Renal cortex interstitium (tissue), 15 donors: ENCODE measurements at places on chromosomes 5 and 9. TPM values are rescaled to one million over a fixed set of nuclear protein-coding genes. Genes with fewer than 3 reads are reported as not detected.

DNA sequence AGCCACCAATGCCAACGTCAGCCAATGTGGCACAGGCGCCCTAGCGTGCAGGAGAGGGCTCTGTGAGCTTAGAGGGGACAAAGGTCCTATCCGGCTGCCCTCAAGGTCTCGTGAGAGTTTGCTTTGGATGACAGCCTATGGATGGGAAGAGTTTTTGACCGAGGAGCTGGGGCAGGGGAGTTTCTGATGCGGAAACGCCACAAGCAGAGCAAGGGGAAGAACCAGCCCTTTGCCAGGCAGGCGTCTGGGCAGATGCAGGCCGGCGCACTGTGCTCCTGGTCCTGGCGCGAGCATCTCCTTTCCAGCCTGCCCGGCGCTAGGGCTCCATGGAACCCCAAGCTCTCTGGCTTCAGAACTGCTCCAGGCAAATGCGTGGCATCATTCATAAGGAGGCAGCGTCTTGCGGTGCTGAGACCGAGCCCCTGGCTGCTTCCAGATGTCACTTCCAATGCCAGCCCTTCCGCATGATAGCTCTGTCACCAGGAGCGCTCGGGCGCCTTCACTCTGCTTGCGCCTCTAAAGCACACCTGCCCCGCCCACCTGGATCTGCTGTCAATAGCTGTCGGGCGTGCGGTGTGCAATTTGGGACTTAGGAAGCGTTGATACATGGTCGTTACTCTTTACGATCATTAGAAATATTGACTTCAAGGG lies 374.9 kb upstream of the IRX1 start:
- no peak for DNase-seq

Gene BTNL9
- 14.9 TPM for polyA plus RNA-seq

GRCh38 chr5:65037831-65038815 lies 269.4 kb downstream of the CWC27 start:
- no peak for DNase-seq

GRCh38 chr5:3593771-3594509 lies 1.7 kb upstream of the IRX1 start:
- no peak for DNase-seq

Gene S100Z
- 0.22 TPM for polyA plus RNA-seq

Gene SPATA31C1
- polyA plus RNA-seq = 0.71 TPM

Gene ADCY2
- 6.8 TPM for polyA plus RNA-seq

Gene TEX48
- not detected for polyA plus RNA-seq

DNA sequence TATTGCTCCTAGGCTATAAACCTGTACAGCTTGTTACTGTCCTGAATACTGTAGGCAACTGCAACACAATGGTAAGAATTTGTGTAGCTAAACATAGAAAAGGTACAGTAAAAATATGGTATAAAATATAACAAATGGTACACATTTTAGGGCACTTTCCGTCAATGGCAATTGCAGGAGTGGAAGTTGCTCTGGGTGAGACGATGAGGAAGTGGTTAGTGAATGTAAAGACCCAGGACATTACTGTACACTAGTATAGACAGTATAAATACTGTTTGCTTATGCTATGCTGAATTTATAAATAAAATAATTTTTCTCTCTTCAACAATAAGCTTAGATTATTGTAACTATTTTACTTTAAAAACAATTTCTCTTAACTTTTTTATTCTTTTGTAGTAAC lies 15.6 kb upstream of the ADRB2 start:
- no peak for DNase-seq

Gene PFN3
- polyA plus RNA-seq = 3.2 TPM

Gene RLN2
- polyA plus RNA-seq = 3.1 TPM

GRCh38 chr5:39191216-39191615 lies 28.1 kb downstream of the FYB1 start:
- DNase-seq = no peak

Gene SVEP1
- 6.8 TPM for polyA plus RNA-seq

GRCh38 chr5:151005950-151006576 lies 14.3 kb upstream of the GPX3 start:
- no peak for DNase-seq

Gene GBA2
- polyA plus RNA-seq = 96.9 TPM

DNA sequence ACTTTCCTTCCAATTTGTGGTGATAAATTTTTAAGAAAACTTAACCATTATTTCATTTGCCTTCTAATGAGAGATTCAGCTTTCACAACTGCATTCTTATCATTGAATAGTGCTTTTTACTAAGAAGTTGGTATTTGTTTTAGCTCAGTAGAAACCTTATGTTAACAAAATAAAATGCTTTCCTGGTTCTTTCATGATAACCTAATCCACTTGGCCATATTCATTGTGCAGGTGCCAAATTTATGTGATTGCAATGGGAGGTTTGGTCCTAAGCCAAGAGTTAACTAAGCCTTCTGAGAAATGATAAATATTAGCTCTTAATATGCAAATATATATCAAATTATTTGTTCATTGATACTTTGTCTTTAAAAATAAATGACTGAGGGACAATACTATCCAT lies 141.1 kb upstream of the TLE4 start:
- DNase-seq = no peak

Gene ANKRD31
- polyA plus RNA-seq = 0.70 TPM

- no peak for DNase-seq
These were observed 175.6 kb downstream of the IRX2 start for GRCh38 chr5:2575871-2576270.

- no peak for DNase-seq
These were observed 14.3 kb downstream of the CD180 start for GRCh38 chr5:67182301-67182790.

DNA sequence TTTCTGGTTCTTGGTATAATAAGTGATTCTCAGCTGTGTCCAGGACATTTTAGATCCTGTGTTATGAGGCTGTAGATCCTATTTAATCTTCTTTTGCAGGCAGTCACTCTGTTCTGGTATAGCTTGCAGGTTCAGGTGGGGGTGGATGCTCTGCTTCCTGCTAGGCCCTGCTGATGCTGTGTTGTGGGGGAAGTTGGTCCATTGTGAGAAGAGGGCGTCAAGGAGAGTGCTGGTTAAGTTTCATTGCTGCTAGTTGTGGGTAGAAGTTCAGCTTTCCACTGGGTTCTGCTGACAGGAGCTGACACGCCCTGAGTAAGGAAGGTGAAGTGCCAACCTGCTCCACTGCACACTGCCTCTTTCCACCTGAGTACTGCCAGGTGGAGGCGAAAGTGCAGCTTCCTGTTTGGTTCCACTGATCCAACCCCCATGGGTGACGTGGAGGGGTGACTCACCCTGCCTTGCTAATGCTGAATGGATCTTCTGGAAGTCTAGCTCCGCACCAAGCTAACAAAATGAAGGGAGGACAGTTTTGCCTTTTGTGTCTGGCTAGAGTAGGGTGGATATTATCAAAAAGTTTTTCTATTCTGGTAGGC lies 16.3 kb downstream of the NMRK1 start:
- no peak for DNase-seq

DNA sequence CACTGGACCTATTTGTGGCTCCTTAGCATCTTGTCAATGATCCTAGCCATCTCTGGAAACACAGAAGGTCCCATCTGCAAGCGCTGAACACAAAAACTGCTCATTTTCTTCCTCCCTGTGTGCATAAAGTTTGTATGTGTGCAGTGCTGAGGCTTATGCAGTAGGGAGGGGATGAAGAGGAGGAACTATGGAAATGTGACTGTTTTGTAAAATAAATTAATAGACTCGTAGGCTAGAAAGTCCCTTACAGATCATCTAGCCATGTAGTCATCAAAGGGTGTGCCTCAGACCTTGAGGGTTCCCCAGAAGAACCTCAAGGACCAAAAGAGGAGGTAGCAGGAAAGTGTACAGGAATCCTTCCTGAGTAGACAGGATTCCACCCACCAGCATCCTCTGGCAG lies 34.3 kb upstream of the ADRA1B start:
- DNase-seq = no peak

Gene FBN2
- 68.8 TPM for polyA plus RNA-seq

GRCh38 chr9:29339387-29339786 lies 1766.1 kb upstream of the C9orf72 start:
- DNase-seq = no peak

DNA sequence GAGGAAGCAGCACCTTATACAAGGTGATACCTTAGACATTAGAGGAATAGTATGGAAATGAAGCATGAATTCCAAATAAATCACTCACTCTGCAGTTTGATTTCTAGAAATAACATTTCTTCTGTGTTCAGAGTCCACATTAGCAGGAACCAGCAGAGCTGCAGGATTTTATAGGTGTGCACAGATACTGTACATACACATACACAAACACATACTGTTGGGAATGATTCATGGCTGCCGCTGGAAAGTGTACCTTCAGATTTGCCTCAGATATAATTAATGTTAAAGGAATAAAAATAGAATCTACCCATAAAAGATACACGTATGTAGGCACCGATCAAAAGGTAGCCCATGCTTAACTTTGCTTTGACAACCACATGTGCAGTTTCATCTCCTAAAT lies 578.1 kb downstream of the CSNK1G3 start:
- no peak for DNase-seq

GRCh38 chr9:75168270-75169178 lies 80.2 kb downstream of the OSTF1 start:
- DNase-seq = no peak

Gene CBY3
- 0.75 TPM for polyA plus RNA-seq

GRCh38 chr9:97966493-97966892 lies 16.6 kb upstream of the ANP32B start:
- no peak for DNase-seq

- DNase-seq = no peak
These were observed 128.6 kb downstream of the MAT2B start for GRCh38 chr5:163633926-163634460.

Gene RPP25L
- polyA plus RNA-seq = 22.6 TPM

- no peak for DNase-seq
These were observed 93.7 kb downstream of the PDE4D start for GRCh38 chr5:59799668-59800346.

Gene WNK2
- polyA plus RNA-seq = 34.0 TPM

Gene PLAC8L1
- polyA plus RNA-seq = 0.76 TPM
